Endothelial cell of coronary artery (primary cell): ENCODE measurements at places on chromosomes 1 and 21. TPM values are rescaled to one million over a fixed set of nuclear protein-coding genes. Genes with fewer than 3 reads are reported as not detected.

SPATA45 gene
- total RNA-seq = not detected in 2 replicates

FMO5 gene
- total RNA-seq = 0.45 and 0.47 TPM in 2 replicates

FAM72B gene
- total RNA-seq = 1.8 and 3.6 TPM in 2 replicates

CNIH3 gene
- 1.5 and 2.4 TPM in 2 replicates for total RNA-seq

LAMC1 gene
- total RNA-seq = 414 and 644 TPM in 2 replicates

HES5 gene
- 0.47 TPM in 1 of 2 replicates, not detected in the other for total RNA-seq

MMEL1 gene
- total RNA-seq = 1.3 and 2.9 TPM in 2 replicates

FAM177B gene
- total RNA-seq = not detected in 2 replicates

SLC44A5 gene
- 6.4 and 9.1 TPM in 2 replicates for total RNA-seq

ORC1 gene
- 1.9 and 6.7 TPM in 2 replicates for total RNA-seq

FCAMR gene
- total RNA-seq = not detected in 2 replicates

SYT14 gene
- 0.09 and 2.4 TPM in 2 replicates for total RNA-seq

C1orf21 gene
- 10.4 and 16.4 TPM in 2 replicates for total RNA-seq

KCNAB2 gene
- 2.2 and 2.5 TPM in 2 replicates for total RNA-seq

PPIH gene
- 28.7 and 40.3 TPM in 2 replicates for total RNA-seq

CATSPERE gene
- 0.28 and 0.45 TPM in 2 replicates for total RNA-seq

NCAM2 gene
- total RNA-seq = 0.38 and 0.90 TPM in 2 replicates

CLCA4 gene
- not detected in 2 replicates for total RNA-seq

UBE2G2 gene
- total RNA-seq = 76.3 and 103 TPM in 2 replicates

USH2A gene
- total RNA-seq = not detected in 2 replicates

OR2T2 gene
- not detected in 2 replicates for total RNA-seq

KCNJ6 gene
- total RNA-seq = under 0.01 TPM in 1 of 2 replicates, not detected in the other
